NCI-H1417 treated with DMSO at 0.1 percent for 48 hours (cell line): ENCODE measurements at places on chromosomes 5 and 9.

DNA sequence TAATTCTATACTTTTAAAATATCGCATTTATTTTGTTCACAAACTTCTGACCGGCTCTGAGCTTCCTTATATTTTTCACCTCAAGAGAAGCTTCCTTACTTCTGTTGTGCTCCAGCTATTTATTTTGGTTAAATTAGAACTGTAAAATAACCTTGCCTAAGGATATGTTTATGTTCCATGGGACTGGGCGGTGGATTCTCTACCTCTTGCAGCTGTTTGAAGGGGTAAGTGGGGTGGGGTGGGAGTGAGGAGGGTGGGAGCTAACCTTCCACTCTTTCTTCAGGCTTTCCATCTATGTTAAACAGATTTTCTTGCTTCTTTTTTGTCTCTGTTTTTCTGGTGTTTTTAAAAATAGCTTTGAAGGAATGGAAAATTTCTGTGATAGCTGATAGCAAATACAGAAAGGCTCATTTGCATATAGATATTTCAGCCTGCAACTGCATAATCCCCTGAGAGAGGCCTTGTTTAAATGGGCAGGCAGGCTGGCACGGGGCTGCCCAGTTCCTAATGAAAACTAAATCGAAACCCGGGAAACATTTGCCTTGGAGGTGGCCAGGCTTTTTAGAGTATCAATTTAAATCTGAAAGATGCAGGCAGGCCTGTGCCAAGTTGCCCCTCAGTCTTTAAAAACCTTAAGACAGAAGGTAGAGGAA lies 122.1 kb upstream of the DMAC1 start:
- no peak for DNase-seq

DNA sequence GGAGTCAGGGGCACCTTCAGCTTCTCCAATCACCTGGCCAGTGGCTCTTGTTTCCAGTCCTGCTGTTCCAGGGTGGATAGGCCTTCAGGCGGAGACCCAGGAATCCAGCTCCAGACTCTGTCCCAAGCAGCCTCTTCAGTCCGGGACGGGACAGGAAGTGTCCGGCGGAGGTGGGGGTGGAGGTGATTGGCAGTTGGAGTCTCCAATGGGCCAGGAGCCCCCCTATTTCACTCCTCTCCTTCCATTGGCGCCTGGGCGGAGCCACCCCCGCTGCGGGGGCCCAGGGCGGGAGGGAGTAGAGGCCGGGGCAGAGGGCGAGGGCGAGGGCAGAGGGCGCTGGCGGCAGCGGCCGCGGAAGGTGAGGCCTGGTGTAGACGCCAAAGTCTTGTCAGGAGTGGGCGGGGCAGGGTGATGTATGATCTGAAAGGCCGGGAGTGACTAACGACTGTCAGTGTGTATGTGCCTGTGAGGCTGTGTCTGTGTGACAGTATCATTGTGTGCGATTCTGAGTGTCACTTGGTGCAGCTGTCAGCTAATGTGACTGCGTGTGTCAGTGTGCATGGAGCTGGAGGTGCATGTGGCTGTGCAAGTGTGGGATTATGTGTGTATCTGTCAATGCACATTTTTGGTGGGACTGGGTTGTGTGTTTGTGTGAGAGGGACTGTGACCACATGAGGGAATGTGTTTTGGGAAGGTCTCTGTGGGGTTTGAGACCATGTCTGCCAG lies at the start of gene IL11RA:
TSS of gene IL11RA (plus strand) at position 310 of the 726 bp plus-strand sequence. CDS start 3,033 bp downstream, outside the sequence.
- DNase-seq, result no peak

DNA sequence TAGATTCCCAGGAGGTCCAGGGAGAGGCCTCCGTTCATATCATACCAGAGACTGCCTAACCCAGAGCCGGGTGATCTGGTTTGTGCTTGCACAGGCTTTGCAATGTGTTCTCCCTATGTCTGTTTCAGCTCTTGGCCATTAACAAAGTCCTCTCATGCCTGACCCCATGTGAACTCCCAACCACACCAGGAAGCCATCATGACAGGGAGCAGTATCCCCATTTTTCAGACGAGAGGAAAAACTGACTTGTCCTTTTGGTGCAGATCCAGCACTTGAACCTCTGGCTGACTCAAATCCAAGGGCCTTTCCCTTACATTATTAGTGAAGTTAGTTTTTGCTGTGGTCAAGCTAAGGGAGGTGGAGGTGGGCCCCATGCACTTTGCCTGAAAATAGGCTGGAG lies 58.4 kb downstream of the TEX10 start:
- no peak for DNase-seq

DNA sequence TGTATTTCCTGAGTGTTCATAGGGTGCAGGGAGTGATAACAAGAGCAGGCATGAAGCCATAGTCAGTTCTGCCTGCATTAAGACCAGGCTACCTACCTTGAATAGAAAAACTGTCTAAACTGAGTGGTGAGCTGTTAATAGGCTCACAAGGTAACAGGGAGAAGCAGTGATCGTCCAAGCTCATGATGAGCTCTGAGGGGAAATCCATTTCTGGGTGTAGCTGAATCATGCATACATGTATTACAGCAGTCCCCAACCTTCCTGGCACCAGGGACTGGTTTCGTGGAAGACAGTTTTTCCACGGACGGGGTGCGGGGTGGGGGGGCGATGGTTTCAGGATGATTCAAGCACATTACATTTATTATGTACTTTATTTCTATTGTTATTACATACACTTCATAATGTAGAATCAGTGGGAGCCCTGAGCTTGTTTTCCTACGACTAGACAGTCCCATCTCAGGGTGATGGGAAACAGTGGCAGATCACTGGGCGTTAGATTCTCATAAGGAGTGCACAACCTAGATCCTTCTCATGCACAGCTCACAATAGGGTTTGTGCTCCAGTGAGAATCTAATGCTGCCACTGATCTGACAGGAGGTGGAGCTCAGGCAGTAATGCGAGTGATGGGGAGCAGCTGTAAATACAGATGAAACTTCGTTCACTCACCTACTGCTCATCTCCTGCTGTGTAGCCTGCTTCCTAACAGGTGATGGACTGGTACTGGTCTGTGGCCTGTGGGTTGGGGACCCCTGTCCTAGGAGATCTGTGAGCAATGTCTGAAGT lies 100.0 kb upstream of the IL6ST start:
- DNase-seq, result no peak

GRCh38 chr9:127792417-127793031 lies 6.7 kb downstream of the CDK9 start:
- DNase-seq, result no peak

DNA sequence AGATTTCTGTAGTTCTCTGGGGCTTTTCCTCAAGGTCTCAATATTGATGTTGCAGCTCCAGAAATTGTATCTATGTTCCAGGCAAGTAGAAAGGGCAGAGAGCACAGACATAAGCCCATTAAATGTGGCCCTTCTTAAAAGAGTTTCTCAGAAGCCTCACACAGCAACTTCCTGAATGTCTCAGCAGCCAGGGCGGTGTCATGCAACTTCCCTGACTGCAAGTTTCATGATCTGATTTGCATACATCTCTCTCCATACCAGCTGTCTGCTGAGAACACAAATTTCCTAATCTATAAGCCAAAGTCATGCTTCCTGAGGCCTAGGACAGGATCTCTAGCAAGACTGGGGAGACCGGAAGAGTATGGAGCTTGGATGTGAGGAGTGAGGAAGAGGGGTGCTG lies 13.0 kb downstream of the RGS7BP start:
- DNase-seq, result no peak

GRCh38 chr9:32503008-32503407 lies 23.0 kb downstream of the RIGI start:
- no peak for DNase-seq

- DNase-seq, result no peak
Measured at GRCh38 chr5:44935262-44935661, 126.5 kb downstream of the MRPS30 start.

GRCh38 chr5:143383988-143384387 lies 19.5 kb downstream of the NR3C1 start:
- DNase-seq, result no peak

DNA sequence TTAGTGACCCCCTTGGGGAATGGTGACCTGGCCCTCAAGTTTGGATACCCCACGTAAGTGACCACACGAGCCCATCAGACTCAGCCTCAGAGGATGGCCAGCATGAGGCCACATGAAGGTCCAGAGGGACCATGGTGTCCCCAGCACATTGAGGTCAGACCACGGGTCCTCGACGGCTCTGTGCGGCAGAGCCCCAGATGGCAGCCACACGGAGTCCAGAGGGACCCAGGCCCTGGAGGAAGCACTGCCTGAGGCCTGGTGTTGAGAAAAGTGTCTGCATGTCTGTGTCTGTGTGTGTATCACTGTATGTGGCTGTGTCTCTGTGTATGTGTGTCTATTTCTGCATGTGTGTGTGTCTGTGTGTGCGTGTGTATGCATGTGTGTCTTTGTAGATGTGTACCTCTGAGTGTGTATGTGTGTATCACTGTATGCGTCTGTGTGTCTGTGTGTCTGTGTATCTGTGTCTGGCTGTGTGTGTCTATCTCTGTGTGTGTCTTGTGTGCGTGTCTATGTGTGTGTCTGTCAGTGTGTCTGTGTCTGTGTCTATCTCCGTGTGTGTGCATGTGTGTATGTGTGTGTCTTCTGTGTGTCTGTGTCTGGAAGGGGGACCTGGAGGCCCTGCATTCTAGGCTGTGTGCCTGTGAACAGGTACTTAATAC lies 992 bp downstream of the LCNL1 start:
- DNase-seq, result no peak

DNA sequence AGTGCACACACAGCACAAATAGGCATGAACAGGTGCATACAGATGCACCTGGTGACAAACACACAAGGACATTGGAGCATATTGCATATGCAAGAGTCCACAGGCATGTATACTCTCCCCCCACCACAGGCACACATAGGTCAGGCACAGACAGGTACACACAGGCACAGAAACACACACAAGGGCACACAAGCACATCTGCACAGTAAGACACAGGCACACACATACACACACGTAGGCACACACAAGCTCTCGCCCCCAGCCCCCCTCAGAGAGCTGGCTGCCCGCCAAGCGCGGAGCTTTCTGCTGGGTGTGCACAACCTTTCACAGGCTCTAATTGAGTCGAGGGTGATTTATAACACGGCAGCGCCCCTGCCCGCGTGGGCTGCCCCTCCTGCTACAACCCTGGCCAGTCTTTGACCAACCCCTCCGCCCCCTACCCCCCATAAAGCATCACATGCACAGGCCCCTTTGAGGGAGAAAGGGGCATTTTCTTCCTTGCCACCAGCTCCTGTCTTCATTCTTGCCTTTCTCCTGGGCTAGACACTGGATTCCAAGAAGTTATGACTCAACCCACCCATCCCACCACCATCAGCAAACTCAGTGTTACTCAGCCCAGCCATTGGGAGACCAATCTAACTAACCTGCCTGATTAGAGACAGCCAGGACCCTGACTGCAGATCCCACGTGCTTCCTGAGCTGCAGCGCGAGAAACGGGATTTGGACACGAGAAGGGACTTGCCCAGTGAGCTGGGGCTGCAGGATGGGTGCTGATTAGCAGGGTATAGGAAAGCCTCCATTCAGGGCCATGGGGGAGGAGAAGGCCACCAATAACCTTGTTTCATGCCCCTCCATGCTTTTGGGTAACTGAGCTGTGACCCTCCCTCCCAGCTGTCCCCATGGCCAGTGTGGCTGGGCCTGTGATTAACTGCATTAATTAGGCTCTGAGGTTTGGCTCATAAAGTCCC lies 42.8 kb upstream of the PSD2 start:
- no peak for DNase-seq

GRCh38 chr9:137784641-137785513 lies 92.7 kb upstream of the CACNA1B start:
- no peak for DNase-seq

DNA sequence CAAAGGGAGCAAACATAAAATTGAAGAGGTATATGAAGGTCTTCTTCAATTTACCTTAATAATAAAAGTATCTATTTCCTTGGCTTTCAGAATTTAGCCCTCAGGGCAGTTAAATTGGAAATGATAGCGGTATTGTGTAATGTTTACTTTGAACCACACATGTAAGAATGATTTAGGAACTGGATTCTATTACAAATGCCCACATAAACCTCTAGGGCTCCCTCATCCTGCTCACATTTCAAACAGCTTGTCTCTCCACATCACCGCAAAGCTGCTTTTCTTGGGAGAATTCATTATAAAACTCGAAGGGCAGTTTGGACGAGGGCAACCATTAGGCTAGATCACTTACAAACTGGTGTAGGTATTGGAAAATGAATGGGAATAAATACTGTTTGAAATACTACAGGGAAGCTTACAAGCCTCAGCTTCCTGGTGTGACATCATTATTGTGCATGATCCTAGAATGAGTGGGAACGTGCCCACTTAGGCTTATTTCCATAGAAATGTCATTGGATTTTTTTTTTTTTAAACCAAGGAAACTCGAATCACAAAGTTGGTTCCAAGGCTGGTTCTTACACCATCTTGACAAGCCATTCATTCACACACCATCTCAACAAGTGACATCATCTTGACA lies 47.3 kb downstream of the MTRR start:
- no peak for DNase-seq

GRCh38 chr5:77221115-77221514 lies 10.6 kb downstream of the PDE8B start:
- no peak for DNase-seq

GRCh38 chr9:129032541-129033159 lies 3.8 kb upstream of the MIGA2 start:
- DNase-seq, result no peak

- no peak for DNase-seq
Measured at GRCh38 chr5:77748160-77748559, 28.0 kb downstream of the TBCA start.

DNA sequence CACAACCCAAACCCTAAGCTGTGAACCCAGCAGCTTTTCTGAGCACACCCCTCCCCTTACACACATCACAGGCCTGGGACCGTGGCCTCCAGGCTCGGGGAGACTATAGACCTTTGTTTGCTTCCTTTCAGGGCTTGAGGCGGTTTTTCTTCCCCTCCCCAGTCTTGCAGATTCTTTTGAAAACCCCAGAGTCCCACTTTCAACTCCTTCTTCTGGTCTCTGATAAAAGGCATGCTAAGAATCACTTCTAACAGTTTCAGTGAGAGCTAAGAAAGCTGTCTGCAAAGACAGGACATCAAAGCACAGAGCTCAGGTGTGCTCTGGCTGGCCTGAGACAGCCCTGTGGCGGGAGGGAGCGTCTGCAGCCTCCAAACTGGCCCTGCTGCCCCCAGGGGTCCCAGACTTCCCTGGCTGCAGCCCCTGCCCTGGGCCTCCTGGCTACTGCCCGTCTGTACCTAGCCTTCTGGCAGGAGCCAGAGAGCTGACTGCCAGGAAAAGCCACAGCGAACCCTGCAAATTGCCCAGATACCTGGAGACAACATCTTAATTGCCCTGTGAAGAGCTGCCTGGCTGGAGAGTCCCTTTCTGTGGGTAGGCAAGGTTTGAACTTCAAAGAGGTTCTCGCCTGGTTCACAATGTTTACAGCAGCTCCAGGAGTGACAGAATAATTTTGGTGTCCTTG lies 138.9 kb downstream of the GADD45G start:
- no peak for DNase-seq

- DNase-seq, result no peak
Measured at GRCh38 chr9:752201-752600, 89.3 kb upstream of the DMRT1 start.

DNA sequence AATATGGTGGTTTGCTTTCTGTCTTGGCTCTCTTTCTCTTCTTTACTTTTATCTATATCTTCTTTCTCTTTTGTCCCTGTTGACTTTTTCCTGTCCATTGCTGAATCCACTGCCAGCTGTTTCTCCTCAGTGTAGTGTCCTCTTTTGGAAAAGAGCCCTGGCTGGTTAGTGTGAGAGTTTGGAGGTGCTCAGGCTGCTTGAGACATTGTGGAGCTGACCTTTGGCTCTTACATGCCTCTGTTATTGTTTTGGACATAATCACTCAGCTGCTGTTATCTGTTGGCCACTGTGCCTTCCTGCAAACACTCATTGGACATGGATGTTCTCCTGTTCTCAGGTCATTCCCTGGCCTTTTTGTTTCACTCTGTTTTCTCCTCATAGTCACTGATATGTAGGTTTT lies 295.4 kb upstream of the RIOK2 start:
- no peak for DNase-seq
